ENCODE measurements at places on chromosomes 7 and 10.

DNA sequence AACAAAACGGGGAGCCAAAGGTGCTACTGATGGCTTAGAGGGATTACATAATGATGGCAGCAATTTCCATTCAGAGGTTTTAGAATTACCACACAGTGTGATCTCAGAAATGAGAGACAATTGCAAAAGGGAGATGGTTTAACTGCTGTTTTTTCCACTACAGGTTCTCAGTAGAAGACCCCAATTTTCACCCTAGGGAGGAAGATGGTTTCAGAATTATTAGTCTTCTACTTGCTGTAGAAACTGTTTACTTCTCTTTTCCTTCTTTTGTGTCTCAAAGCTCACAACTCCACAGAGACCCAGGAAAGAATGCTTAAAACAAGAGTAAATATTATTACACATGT, 226.5 kb downstream of the INHBA start:
- no peak for DNase-seq

GRCh38 chr10:99869581-99870122, 87.2 kb downstream of the ABCC2 start:
- DNase-seq, result no peak

DNA sequence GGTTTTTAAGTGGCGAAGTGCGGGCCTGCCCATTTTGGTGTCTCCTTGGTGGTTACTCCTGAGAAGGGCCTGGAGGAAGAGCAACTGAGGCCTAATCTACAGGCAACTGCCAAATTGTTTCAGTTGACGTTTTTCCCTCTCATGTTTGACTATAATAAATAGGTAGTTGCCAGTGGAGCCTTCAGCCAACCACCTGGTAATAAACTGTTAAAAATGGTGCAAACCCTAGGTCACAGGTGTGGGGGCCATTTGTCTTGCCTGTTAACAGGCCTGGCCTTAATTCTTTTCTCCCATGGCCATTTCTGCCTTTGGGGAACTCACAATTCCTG, 3.7 kb downstream of the IKZF1 start:
- no peak for DNase-seq

DNA sequence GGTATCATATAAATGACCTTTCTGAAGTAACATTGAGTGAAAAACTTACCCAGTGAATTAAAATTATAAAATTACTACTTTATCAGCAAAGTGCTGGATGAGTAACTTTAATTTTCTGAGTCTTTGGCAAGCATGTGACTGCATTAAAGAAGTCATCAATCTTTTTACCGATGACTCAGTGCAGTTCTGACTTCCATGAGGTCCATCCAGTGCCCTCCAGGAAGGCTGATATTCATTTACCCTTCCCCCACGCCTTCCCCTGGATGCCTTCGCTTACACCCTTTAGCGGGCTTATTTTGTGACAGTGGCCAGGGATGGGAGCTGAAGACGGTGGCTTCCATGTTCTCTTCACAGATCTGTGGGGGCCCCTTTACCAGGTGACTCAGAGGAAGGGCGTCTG, 572.9 kb upstream of the PFKP start:
- DNase-seq, result no peak

DNA sequence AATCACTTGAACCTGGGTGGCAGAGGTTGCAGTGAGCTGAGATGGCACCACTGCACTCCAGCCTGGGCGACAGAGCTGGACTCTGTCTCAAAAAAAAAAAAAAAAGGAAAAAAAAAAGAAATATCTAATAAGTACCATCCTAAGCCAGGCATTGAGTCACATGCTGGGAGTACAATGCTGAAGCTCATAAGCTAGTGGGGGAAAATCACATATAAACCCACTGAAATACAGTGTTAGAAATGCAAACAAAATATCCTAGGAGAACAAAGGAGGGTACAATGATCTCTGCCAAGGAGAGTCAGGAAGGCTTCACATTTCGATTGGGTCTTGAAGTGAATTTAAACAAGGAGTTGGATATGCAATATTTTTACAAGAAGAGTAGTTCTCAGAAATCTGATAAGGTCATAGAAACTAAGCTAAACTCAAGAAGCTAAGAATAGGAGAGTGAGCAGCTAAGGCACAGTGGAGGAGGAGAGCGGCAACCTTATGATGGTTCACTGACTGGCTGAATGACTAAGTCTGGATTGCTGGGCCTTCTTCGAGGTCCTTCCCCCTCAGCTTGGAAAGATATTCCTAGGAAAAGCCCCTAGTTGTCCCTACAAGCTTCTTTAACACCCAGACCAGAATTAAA, 115.5 kb downstream of the PHTF2 start:
- DNase-seq, result no peak

DNA sequence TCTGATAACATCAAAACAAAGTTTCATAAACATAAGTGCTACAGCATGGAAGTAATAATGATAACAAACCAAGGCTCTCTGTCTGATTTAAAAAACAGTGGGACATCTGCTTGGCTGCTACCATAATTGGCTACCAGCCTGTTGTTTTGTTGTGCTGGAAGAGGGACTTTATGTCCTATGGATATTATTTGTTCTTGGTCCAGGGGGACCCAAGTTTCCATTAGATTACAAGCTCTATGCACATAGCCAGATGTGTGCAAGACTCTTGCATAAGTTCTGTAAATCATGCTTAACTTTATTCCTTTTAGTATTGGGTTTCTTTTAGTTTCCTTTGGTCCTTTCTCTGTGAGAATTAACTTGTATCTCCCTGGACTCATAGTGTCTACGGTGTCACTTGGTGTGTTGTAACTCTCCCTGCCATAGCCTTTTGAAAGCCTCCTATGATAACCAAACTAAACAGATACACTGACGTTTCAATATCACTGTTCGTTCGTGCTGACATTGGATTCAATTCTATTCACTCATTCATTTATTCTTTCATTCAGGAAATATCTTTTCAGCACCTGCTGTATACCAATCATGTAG, 41.4 kb upstream of the CD36 start:
- no peak for DNase-seq

- DNase-seq, result no peak
These were observed 70.9 kb downstream of the WIPF3 start for GRCh38 chr7:29877196-29877595.

- no peak for DNase-seq
These were observed 10.7 kb downstream of the CRYGN start for GRCh38 chr7:151429237-151429559.

DNA sequence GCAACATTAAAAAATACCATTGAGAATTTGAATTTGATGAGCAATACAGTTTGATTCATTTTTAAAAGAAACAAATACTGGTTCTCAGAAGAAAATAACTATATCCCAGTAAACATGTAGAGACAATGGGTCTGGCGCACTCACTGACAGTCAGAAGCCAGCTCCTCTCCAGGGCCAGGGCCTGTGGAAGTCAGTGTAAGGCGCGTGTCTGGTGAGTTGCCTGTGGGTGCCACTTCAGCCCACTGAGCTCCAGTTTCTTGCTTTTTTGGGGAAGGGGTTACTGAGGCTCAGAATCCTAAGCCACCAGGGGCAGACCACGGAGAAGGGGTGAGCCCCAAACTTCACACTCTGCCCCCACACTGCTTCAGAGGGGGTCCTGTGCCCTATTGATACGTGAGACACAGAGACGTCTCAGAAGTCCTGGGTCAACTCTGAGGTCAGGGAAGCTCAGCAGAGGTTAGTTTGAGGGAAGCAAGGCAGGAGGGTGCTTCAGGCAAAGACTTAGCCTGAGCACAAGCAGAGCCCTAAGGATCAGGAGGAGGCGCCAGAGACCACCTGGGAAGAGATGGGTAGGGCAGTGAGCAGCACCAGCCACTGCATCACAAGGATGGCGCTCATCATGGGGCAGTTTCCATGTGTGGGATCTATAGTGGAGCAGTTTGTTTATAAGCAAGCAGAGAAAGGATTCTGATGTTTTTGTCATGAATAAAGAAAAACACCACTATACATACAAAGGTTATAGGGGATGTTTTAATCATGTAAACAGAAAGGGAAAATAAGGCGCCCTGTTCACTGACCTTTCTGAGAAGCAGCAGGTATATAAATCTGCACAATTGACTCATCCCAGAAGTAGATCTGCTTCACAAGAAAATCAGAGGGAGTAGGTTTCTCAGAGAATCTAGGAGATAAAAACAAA, 95.7 kb downstream of the PKD1L1 start:
- DNase-seq, result no peak

DNA sequence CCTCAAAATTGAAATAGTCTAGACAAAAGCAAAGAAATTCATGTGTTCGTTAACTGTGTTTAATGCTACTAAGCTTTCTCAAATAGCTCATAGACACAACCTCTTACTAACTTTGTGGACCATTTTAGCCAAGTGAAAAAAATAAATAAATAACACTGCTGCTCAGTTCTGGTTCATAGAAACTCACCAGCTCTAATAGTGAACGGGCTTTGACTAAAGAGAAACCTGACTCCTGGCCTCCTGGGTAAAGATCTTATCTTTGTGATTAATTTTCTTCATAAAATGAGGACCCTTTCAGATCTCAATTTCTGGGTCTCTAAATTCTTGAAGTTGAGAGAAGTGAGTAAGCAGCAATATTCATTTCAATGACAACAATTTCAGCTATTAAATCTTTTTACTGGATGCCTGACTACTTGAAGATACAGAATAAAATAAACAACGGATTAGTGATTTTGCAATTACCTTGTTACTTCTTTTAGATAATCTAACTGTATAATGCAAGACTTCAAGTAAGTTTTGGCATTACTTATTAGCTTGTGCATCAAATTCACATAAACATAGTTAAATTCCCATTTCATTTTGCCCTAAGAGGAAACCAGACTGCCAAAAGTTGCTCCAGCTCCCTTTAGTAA, 3.1 kb downstream of the CADPS2 start:
- DNase-seq, result no peak

DNA sequence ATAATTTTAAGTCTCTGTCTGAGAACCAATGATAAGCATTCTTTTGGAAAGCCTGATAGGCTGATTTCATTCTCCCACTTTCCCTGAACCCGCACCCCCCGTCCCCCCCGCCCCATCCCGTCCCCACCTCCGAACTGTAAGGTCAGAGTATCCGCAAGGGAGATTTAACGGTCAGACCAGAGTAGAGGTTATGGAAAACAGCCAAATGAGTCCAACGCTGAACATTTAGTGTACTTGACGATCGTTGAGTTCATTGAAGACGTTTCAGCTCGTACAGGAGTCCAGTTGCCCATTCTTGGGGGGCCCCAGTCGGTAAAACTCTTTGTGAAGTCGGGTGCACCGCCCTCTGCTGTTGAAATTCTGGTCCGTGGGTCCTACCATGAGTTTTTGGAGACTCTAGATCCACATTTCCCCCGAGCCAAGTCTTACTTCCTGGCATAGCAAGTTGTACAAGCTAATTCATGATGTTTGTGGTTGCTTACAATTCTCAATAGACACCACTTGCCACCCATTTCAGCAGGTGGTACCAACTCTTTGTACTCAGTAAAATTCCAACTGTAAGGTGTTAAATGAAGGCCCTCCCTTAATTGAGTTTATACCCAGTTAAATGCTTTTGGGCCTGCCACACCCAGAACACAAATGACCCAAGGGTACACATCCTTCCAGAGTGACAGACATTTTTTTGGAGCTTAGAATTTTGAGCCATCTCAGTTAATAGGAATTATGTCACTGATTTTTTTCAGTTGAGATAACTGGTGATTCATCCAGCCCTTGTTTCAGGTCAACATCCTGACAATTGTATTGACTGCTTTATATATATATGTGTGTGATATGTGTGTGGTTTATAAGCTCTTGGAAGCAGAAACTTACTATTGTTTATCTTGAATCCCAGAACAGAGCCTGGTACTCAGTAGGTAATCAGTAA, 1.2 kb downstream of the MARCHF5 start:
- DNase-seq, result no peak

DNA sequence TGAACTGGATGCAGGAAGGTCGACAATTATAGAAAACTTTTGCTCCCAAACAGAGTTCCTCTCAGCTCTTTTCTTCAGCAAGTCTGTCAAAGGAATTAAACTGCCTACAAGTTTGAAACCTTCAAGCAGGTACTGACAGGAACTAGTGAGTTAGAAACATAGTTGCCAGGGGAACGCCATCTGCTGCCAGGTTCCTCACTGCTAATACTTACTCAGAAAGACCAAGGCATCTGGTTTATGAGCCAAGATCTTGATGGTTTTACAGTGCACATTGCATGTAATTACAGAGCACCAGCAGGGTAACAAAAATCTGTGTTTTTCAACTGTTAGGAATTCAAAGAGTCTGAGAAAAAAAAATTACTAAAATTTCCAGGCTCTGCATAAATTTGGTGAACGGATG, 300.0 kb upstream of the NRG3 start:
- DNase-seq, result no peak

GRCh38 chr7:7718492-7718891, at the start of gene RPA3:
TSS of gene RPA3 (minus strand) at chr7:7718607. CDS start at chr7:7640418, 78,189 bp downstream.
- DNase-seq, result no peak

DNA sequence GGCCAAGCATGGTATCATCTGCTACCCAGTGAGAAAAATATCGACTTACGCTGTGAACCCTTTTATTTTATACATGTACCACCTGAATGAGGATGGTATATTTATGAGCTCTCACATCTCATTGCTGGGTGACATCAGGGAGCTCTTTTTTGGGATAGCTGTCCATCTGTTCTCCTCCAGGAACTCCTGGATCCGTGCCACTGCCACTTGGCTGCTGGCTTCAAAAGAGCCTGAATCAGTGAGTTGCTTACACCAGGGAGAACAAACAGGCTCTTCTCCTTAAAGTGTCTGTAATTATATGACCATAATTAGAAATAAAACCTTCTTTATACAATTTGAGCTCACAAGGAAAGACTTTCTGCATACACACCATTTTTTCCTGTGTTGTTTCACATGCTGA, 106.2 kb downstream of the KAT6B start:
- DNase-seq, result no peak

GRCh38 chr7:76403780-76404494, 5.6 kb downstream of the SSC4D start:
- DNase-seq, result no peak

DNA sequence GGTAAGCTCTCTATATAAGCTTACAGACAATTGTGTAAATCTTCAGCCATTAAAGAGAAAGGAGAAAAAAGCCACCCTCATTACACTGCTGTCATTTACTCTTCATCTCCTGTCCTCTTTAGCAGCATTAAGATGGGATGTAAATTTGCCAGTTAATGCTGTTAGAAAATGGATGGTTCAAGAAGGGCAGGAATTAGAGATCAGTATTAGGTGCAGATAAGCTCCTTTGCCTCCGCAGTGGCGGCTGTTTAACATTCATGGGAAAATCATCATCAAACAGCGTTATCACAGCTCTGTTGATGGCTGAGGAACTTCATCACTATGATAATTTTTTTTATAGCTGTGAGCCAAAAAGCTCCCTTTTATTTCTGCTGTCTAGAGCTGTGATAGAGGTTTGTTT, 61.8 kb upstream of the FAM204A start:
- no peak for DNase-seq

DNA sequence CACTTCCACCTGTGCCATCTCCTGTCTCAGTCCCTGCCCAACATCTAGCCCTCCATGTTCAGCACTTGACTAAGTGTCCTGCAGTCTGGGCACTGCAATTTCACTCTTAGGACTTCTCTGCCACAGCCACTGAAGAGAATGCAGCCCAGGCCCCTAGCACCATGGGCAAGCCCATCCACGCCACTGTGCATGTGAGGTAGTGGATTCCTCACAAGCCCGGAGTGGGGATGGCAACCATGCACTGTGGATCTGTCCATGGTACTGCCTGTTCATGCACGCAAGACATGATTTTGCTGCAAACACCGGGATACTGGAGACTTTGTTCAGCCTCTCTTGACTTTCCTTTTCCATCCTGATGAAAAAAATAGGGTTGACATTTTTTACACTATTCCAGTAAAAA, 12.3 kb downstream of the DDC start:
- DNase-seq, result no peak
